ENCODE measurements at places on chromosomes 13 and 19.

- DNase-seq: no peak
Measured at GRCh38 chr19:29293292-29293691, 80.3 kb upstream of the UQCRFS1 start.

DNA sequence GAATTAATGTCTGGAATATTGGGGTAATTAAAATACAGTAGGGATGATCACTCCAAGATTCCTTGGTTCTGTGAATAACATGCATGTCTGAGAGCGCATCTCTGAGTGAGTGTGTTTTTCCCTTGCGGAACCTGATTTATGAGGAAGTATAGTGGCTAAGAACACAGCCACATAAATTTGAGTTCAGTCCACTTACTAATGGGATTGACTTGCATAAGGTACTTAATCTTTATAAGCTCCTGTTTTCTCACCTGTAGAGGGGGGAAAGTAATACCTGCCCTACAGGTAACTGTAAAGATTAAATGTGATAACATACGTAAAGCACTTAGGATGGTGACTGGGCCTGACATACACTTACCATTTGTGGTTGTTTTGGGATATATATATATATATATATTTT lies 60.8 kb downstream of the KLF5 start:
- DNase-seq: no peak

- DNase-seq: no peak
Measured at GRCh38 chr19:4972509-4973230, 3.8 kb downstream of the KDM4B start.

DNA sequence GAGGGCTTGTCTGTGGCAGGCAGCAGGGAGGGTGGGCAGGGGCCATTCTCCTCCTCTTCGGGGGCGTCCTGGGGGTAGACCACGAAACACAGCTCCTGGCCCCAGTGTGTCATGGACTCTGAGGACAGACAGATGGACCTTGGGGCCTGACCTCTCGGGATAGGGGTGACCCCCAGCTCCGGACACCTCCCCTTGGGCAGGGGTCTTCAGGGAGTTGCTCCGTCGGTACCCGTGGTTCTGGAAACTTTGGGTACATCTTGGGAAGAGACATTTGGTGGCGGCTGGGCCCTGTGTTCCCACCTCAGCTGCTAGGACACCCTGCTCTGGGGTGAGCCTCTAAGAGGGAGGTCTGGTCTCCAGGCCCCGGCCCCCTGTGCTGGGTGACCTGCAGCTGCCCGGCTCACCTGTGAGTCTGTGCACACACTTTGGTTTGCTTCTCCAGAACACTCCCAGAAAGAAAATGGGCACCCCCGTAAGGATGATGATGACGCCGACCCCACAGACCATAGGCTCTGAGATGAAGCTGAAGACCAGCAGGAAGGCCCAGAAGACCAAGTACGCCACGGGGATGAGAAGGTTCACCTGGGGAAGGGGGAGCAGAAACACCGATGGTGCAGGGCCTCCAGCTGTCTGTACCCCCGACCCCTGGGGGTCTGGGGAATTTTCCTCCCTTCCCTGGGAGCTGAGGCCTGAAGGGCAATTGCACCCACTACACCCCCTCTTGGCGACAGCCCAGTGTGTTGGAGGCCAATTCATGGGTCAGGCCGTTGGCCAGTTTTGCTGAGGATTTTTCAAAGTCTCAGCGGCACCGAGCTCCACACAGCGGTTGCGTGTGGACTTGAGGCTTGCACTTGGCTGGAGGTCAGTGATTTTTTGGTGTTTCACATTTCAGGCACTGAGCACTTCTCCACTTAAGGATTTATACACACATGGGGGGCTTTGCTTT lies 15.0 kb downstream of the LRP3 start:
- no peak for DNase-seq

- DNase-seq: no peak
Measured at GRCh38 chr13:42814868-42815267, 33.5 kb downstream of the FAM216B start.

DNA sequence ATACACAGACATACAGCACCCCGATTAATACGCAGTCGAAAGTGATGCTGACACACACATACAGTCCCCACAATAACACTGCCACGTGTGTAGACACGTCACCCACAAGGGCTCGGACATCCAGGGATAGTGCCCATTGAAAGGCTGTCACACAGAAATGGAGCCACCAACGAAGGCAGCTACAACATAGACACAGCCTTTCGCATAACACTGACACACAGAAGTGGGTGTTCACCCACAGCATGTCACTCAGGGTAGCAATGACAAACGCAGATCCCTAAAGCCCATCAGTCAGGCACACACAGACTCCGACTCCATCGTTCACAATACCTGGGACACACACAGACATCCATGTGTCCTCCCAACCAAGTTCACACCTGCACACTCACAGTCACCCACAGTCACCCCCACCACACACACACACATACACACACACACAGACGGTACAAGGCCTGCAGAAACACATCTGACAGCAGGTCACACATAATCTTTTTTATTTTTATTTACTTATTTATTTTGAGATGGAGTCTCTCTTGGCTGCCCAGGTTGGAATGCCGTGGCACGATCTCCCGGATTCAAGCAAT lies 10.4 kb upstream of the NANOS3 start:
- DNase-seq: no peak

DNA sequence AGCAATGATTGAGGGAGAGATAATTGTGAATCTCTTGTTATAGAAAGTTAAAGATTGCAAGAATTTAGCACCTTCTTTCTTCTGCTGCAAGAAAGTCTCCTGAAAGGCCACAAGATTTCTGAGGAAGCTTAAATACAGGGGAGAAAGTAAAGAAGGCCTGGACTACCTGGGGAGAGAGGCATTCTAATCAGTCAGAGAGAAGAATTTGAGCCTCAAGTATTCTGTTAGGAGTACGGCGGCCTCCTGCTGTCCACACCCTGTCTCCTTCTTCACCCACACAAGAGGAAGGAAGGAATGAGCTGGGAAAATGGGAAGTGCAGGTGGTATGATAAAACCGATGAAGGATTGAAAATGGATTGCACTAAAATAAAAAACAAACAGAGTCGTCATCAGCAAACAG lies 474.7 kb downstream of the DIAPH3 start:
- DNase-seq: no peak

DNA sequence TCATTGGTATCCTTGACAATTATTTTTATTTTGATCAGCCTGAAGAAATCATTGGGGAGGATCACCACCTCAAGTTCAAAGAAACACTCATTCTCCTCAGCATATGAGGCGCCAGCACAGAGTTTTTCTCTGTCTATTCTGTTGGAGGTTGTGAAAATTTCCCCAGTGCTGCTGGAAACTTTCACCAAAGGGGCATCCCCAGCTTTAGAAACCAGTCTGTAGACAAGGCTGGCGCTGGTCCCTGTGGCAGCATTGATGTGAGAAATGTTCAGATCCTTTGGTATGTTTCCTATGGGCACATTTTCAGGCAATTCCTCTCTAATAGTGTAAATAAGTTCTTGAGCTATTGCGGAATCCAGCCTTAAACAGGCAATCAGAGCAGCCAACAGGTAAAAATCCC lies 2.1 kb downstream of the PCDH9 start:
- no peak for DNase-seq

- no peak for DNase-seq
Measured at GRCh38 chr19:55597501-55597921, 1.8 kb downstream of the FIZ1 start.

DNA sequence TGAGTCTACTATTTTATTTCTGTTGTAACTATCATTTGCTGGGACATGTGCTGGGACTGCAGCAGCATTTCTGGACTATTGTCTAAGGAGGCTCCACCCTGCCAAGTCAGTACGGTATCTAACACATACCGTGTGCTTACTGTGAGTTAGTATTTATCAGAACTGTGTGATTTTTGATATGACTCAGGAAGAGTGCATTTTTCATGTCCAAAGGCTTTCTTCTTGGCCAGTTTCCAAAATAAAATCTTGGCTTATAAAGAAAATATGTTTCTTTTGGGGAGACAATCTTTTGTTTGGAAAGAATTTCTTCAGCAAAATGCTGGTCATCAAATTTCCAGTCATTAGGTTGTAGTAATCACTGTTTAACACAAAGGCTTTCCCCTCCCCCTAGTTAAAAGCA lies 11.6 kb downstream of the PARP4 start:
- no peak for DNase-seq

DNA sequence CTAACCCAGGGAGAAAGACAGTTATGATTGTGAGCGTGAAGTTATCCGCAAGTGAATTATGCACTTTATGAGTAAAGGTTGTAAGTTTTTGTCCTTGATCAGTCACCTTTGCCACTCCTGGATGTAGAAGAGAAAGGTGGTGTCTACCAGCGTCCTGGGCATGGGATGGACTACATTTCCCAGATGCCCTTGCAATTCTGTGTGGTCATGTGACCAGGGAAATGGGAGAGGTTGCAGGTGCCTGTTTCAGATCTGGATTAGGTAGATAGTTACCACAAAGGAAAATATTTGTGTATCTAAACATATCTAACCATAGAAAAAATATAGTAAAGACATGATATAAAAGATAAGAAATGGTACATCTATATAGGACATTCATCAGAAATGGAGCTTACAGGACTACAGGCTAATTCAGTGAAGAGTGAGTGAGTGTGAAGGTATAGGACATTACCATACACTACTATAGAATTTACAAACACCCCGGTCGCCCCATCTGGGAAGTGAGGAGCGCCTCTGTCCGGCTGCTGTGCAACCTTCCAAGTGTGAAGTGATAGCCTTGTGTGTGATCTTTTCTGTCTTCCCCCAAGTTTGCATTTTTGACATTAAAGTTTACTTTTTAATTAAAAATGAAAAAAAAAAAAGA lies 51.6 kb upstream of the CACNA1A start:
- no peak for DNase-seq

DNA sequence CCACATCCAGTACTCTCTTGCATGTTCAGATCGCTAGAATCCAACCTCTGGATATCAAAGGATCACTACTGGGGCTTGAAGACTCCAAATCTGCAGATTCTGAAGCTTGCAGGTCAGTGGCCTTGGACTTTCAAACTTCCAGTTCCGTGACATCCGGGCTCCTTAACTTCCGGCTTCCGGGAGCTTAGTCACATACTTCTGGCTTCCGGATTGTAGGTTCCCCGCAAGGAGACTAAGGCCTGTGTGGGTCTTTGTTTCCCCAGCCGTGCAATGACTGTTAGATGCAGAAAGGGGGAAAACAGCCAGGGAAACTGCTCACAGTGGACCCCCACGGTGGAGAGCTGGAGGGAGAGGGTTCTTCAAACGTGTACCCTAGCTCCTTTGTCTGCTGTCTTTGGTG lies 41.4 kb downstream of the ZNF333 start:
- DNase-seq: no peak

GRCh38 chr13:112366907-112367646 lies 9.1 kb upstream of the SPACA7 start:
- DNase-seq: no peak

- no peak for DNase-seq
Measured at GRCh38 chr19:42762789-42763188, 2.7 kb downstream of the PSG8 start.

- DNase-seq: no peak
Measured at GRCh38 chr13:35771898-35772297, 295.4 kb upstream of the MAB21L1 start.

GRCh38 chr13:83975655-83976165 lies 93.4 kb upstream of the SLITRK1 start:
- DNase-seq: no peak

- no peak for DNase-seq
Measured at GRCh38 chr13:113126265-113127150, 3.9 kb downstream of the F10 start.

DNA sequence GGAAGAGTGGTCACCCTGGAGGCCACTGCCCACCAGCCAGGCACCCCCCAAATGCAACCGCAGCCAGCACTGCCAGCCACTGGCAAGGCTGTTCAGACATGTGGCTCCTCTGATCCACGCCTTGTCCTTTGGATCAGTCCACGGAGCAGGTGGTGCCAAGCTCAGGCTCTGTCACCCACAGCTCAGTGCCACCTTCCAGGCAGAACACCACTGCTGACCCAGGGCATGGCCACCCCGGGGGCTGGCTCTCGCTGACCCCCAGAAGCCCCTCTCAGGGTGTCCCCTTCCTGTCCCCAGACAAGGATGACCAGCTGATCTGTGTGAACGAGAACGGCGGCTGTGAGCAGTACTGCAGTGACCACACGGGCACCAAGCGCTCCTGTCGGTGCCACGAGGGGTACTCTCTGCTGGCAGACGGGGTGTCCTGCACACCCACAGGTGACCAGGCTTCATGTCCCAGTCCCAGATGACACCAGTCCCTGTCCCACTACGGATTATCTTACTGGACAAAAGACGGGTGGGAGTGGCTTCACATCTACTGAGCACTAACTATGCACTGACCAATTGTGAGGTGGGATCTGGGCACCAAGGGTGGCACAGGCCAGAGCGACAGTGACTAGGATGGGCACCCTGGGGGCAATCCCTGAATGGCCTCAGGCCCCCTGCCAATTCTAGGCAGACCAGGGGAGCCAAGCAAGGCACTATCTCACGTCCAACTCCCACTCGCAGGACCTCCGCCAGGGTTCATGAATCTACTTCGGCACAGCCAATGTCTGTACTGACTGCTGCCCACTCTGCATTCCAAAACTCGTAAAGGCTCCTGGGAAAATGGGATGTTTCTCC lies 7.0 kb upstream of the F10 start:
- DNase-seq: no peak

- DNase-seq: no peak
Measured at GRCh38 chr13:80010846-80011245, 330.1 kb downstream of the SPRY2 start.

GRCh38 chr13:21595546-21595822 lies 8.5 kb downstream of the MICU2 start:
- DNase-seq: no peak

DNA sequence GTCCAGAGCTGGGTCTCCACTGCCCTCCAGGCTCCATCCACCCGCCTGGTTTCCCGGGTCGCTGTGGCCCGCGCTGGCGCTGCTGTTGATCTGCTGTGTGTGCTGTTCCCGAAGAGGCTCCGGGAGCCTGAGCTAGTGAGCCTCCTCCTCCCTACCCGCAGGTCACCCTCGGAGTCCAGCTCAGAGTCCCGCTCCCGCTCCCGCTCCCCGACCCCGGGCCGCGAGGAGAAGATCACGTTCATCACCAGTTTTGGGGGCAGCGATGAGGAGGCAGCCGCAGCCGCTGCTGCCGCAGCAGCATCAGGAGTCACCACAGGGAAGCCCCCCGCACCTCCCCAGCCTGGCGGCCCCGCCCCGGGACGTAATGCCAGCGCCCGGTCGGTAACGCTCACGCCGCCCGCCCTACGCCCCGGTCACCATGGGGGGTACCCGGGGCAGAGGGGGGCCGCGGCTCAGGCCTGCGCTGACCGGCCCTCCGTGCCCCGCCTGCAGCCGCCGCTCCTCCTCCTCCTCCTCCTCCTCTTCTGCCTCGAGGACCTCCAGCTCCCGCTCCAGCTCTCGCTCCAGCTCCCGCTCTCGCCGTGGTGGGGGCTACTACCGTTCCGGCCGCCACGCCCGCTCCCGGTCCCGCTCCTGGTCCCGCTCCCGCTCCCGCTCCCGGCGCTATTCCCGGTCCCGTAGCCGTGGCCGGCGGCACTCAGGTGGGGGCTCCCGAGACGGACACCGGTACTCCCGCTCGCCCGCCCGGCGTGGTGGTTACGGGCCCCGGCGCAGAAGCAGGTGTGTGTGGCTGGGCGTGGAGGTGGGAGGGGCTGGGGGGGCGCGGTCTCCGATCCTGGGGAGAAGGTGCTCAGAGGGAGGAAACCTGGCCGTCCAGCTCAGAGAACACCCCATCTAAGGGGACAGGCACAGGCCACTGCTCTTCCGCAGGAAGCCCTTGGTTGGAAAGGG lies 12.2 kb downstream of the ZNF296 start:
- no peak for DNase-seq
